ENCODE measurements at places on chromosomes 16 and 17.

DNA sequence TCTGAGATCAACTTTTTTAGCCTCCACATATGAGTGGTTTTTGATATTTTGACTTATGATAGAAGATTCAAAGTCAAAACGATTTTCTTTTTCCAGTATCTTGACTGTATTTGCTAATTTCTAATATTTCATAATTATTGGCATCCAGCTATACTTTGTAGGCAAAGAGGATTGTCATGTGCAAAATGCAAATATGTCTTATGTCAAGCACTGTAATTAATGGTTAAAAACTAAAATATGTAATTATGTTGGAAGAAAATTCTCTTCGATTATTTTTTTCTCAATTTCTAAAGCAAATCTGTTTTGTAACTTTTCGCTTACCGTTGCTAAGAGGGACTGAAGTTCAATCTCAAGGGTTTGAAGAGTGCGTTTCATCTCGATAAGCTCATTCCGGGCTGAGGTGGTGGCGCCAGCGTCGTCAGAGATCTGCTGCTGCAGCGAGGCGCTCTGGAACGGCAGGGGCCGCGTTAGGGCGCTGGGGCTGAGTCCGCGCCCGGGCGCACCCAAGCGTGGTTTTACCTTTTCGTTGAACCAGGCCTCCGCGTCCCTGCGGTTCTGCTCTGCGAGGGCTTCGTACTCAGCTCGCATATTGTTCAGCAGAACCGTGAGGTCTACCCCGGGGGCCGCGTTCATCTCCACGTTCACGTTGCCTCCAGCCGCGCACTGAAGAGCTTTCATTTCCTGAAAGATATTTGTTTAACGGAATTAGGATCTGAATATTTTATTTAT lies 3.0 kb downstream of the KRT27 start:
- peak; percentile 33 for DNase-seq

DNA sequence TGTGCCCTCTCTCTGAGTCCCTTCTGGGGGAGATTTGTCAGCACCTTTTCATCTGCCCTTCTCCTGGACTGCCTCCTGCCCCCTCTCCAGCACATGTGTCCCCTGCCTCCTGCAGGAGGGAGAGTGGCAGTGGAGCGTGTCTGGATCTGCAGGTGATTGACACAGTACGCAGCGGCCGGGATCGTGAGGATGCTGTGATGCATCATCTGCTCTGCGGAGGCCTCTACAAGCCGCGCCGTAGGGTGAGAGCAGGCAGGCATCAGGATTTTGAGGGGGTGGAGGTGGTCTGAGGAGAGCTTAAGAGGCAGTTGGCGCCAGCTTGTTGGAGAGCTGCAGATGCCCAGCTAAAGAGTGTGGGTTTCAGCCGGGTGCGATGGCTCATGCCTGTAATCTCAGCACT lies 10.9 kb downstream of the SLC9A5 start:
- no peak for DNase-seq

GRCh38 chr17:82382933-82383255 lies 11.3 kb downstream of the UTS2R start:
- no peak for DNase-seq

DNA sequence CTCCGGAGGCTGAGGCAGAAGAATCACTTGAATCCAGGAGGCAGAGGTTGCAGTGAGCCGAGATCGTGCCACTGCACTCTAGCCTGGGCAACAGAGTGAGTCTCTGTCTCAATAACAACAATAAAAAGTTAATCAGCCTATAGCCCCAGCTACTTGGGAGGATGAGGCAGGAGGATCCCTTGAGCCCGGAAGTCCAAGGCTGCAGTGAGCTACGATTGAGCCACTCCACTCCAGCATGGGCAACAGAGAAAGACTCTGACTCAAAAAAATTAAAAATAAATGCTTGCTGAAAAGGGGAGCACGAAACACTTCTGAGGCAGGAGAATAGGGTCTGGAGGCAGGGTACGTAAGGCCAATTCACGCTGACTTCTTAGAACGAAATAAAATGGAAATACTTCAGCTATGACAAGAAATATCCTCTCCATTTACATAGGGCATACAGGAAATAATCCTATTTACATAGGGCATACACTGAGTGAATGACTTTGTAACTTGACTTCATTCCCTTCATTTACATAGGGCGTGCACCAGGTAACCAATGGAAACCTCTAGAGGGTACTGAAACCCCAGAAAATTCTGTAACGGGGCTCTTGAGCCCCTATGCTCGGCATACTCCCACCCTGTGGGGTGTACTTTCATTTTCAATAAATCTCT lies 3.2 kb upstream of the PRPSAP1 start:
- peak; percentile 20 for DNase-seq

DNA sequence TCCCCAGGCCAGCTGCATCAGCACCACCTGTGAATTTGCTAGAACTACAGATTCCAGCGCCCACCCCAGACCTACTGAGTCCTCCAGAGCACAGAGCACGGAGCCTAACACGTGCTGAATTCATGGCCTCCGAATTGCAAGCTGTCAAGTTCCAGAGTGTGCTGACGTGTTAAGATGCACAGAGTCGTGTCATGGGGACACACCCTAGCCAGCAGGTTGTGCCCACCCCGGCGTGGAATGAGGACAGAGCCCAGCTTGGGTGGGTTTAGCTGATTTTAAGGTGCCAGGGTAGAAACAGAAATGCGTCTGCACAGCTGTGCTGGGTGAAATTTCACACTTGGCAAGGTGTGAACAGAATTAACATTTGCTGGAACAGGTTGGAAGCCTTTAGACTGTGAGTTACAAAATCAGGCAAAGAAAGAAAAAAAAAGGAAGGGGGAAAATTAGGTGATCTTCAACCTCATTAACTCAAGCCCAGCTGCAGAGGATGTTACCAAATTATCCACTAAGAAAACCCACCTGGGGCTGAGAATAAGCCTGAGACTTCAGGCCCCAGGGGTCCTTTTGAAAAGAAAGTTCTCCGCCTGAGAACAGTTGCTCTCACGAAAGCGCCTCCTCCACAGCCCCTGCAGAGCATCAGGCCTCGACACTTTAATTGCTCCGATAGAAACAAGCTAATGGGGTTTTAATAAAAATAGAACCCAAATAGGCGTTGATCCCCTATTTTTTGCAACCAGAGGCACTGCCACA lies 27.1 kb downstream of the GINS3 start:
- DNase-seq = no peak

- no peak for DNase-seq
Measured at GRCh38 chr16:69929480-69929879, 21.7 kb upstream of the CLEC18A start.

- DNase-seq = no peak
Measured at GRCh38 chr16:3771513-3771912, 54.2 kb upstream of the TRAP1 start.

GRCh38 chr16:51540259-51540658 lies 389.2 kb upstream of the SALL1 start:
- no peak for DNase-seq

DNA sequence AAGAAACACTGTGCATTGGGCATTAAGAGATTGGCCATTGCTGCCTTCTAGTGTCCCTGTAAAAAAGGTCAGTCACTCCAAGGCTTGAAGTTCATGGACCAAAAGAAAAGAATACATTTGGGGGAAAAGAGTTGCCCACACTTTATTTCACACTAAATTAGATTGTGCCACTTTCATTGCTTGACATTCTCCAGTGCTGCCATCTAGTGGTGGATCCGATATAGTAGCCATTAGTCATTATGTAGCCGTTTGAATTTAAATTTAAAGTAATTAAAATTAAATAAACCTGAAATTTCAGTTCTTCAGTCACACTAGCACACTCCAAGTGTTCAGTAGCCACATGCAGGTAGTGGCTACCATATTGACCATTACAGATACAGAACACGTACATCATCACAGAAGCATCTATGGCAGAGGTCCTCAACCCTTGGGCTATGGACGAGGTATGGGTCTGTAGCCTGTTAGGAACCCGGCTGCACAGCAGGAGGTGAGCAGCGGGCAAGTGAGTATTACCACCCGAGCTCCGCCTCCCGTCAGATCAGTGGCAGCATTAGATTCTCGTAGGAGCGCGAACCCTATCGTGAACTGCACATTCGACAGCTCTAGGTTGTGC lies 21.9 kb upstream of the CDH5 start:
- DNase-seq = no peak

- no peak for DNase-seq
Measured at GRCh38 chr17:1882836-1883235, 53.0 kb downstream of the RPA1 start.

- no peak for DNase-seq
Measured at GRCh38 chr16:4489030-4489429, 12.8 kb downstream of the HMOX2 start.

GRCh38 chr17:75779987-75780889 lies 4.4 kb upstream of the UNK start:
- DNase-seq = no peak

GRCh38 chr16:56478281-56479049 lies 27.1 kb downstream of the OGFOD1 start:
- no peak for DNase-seq

DNA sequence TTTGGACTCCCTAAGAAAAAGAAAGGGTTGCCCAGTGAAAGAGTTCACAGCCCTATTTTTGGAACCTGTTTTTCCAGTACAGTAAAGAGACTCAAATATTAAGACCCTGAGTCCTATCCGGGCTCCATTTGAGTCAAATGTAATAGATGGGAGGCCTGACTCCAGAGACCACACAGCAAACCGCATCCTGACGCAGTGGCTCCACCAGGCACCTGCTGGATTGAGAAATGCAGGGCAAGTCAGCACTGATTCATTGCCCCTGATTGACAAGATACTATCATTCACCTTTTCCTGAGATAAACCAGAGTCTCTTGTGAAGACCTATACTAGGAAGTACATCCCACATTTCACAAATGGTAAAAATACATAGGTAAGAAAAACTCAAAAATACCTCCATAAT lies 715.7 kb upstream of the SOX9 start:
- DNase-seq = no peak

- no peak for DNase-seq
Measured at GRCh38 chr16:85193115-85193493, 80.8 kb upstream of the CIBAR2 start.

DNA sequence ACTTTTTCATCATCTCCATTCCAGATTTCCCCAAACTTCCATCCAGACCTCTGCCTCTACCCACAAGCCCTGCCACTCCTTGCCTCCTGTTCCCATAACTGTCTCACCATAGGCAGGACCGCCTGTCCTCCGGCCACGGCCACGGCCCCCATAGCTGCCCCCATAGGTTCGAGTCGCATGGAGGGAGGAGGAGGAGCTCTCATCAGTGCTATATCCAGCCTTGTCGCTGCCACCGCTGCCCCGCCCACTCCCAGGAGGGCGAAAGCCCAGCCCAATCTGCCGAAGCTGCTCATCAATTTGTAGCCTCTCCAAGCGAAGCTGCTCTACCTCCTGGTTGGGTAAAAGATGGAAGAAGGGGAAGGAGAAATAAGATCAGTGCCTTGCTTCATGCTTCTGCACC lies 3.4 kb upstream of the SOX15 start:
- no peak for DNase-seq

GRCh38 chr16:66824006-66824405 lies 6.8 kb downstream of the NAE1 start:
- DNase-seq = no peak

- DNase-seq = no peak
Measured at GRCh38 chr17:37327341-37328090, 48.3 kb upstream of the C17orf78 start.

GRCh38 chr16:29674188-29674587 lies 4.8 kb upstream of the QPRT start:
- DNase-seq = no peak

DNA sequence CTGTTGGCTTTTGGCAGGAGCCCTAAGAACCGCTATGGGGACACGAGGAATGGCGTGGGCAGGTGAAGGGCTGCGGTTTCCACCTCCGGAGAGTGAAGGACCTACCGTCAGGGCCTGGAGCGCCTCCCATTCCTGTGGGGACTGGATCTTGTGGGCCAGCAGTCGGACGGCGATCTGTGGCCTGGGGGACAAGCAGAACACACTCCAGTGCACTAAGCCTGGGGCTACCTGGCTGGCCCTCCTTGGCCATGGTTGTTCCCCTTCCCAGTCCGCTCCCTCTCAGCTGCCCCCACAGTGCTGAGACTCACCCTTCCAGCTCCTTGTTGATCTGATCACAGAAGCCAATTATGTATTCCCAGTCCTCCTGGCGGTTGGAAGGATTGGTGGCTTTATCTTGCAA lies 15.0 kb downstream of the GGA3 start:
- DNase-seq = no peak

GRCh38 chr16:81543571-81543970 lies 99.0 kb downstream of the CMIP start:
- DNase-seq = no peak

GRCh38 chr16:46691726-46692125 lies 2.3 kb downstream of the ORC6 start:
- DNase-seq = no peak

GRCh38 chr17:83012868-83013778 lies 66.3 kb upstream of the METRNL start:
- DNase-seq = no peak

DNA sequence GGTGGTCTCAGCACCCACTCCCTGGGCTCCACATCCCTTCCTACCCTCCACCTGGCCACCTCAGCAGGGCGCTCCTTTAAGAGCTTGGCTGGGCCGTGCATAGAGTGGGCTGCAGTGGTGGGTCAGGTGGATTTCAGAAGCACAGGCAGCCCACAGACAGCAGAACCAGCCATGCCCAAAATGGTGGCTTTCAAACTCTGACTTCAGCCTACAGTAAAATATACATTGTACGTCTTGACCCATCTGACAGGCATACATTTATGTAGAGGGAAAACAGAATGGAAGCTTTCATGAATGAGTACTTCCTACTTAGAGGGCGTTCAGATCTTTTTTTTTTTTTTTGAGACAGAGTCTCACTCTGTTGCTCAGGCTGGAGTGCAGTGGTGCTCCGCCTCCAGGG lies 26.0 kb upstream of the LASP1NB start:
- no peak for DNase-seq

GRCh38 chr16:24801761-24802302 lies 43.9 kb upstream of the SLC5A11 start:
- no peak for DNase-seq

DNA sequence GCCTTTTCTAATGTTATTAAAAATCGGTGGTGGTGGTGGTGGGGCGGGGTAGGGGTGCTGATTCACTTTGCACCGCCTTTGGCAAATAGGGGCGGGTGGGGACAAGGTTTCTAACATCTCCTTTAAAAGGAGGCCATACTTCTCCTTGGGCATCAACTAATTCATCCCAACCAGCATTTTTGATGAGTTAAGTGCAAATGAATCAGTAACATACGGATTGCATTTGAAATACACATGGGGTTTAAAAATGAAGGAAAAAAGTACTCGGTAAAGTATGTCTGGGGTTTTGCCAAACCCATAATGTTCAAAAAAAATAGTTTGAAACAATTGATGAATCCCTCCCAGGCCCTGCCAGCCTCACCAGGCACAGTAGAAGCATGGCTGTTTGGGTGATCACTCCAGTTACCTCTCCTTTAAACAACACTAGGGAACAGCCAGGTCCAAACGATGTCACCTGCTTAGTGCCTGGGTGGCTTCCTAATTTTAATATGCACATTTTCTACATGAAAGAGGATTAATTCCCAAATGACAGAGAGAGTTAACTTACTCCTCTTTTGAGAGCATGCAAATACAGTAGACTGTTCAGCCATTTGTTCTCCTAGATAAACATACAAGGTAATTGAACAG lies 107.2 kb downstream of the ANKFN1 start:
- no peak for DNase-seq

GRCh38 chr16:87559945-87560344 lies 42.4 kb upstream of the JPH3 start:
- DNase-seq = no peak

Data from NCI-H774 (cell line).